ENCODE measurements at places on chromosomes 1 and 21. TPM values are rescaled to one million over a fixed set of nuclear protein-coding genes. Genes with fewer than 3 reads are reported as not detected.

DNA sequence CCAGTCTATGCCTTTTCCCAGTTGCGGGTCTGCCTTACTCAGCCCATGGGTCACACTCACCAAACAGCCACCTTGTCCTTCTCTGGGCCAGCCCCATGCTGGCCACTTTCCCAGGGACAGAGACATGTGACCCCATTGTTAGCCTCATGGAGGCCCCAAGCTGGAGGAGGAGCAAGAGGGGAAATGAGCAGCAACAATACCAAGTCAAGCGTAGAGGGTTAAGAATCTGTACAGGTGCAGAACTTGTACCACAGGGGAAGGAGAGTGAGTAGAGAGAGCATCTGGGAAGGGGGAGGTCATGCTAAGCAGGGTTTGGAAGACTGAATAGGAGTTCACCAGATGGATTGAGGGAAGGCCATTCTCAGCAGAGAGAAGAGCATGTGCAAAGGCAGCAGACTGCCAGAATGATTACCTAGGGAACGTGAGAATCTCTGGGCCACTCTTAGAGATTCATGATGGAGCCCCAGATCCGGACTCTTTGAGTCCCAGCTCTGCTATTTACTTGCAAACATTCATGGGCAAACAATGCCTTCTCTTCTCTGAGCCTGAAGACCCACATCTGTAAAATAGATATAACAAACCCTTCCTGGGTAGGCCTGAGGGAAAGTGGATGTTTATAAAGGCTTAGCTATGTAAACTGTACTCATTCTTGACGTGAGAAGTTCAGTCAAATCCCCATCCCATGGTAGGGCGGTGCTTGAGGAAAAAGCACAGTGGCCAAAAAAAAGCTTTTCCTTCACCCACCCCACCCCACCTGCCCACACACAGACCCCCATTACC, 2.8 kb upstream of the SLC2A1 start:
- no peak for DNase-seq

Gene NMNAT2
- polyA plus RNA-seq, result not detected

Gene SMPDL3B
- polyA plus RNA-seq, result 6.8 TPM

DNA sequence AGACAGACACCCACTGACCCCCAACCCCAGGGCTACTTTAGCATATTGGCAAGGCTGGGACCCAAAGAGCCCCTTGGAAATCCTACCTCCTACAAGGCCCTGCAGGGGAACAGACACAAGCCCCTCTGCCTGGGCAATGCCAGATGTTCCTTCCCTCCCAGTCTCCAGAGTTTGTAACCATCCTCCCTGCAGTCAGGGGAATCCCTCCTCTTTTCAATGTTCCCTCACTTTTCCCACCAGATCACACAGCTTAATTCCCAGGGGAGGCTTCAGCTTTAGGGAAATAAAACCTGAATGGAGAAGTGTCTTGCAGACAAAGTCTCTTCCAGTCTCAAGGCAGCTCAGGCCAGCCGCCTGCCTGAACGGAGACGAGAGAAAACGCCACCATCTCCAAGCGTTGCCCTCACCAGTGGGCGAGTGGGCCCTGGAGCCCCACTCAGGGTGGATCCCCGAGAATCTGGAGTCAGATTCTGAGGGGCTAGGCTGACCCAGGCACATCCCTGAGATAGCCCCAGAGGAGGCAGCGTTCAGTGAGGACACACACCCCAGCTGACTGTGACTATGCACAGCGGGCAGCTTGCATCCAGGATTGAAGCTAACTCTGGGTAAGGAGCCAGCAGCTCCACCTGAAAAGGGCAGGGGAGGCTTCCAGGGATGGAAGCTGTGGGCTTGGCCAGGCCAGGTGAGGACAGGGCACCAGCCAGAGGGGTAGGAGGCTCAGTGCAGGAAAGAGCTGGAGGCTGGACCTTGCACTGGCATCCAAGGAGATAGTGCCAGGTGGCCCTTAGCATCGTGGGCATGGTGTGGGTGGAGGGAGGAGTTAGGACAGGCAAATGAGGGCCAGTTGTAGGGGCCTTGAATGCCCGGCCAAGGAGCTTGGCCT, 44.0 kb upstream of the ZC3H12A start:
- no peak for DNase-seq

GRCh38 chr21:41581592-41582228, 73.8 kb upstream of the TMPRSS2 start:
- DNase-seq, result no peak

Gene CD5L
- polyA plus RNA-seq, result not detected

- DNase-seq, result peak; percentile 84
These were observed 17.9 kb upstream of the ETV3 start for GRCh38 chr1:157156058-157156541.

DNA sequence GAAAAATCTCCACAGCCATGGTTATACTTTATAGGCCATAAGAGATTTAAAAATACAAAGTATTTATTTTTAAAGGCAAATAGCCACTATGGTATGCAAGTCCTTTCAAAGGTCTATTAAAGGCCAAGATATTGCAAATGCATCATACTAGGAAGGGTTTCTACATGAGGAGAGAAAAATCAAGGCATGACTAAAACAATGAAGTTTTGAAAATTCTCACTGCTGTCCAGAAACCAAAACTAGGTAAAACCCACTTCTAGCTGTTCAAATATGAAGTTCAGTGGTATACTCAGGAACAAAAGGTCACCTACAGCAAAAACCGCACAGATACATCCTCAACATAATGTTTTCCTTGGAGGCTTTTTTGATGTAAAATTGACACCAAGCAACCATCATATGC, 75.0 kb downstream of the EPS15 start:
- no peak for DNase-seq

DNA sequence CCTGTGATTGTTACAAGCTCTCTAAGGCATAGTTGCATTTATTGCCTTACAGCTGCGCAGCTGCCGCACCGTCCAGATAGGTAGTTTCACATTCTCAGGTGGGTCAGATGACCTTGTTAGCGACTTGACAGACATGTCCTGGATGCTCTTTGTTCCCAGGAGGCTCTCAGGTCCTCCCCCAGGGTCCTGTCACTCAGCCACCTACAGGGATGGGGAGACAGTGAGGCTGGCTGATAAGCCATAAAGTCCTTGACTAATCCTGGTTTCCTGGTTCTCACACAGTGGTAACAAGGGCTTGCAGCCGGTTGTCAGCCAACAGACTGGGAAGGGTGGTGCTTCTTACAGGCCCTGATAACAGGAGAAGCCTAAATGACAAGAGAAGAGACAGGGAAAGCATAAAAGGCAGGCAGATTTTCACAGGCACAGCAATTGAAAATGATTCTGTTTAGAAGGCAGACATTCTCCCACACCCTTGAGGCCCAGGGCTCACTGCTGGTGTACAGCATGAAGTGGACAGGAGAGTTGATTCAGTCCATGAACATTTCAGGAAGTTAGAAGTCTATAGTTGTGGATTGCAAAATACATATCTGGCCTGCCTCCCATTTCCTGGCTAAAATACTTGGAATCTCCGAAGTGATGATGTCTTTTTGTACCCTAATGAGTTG, 2.9 kb downstream of the ARF1 start:
- peak; percentile 64 for DNase-seq

DNA sequence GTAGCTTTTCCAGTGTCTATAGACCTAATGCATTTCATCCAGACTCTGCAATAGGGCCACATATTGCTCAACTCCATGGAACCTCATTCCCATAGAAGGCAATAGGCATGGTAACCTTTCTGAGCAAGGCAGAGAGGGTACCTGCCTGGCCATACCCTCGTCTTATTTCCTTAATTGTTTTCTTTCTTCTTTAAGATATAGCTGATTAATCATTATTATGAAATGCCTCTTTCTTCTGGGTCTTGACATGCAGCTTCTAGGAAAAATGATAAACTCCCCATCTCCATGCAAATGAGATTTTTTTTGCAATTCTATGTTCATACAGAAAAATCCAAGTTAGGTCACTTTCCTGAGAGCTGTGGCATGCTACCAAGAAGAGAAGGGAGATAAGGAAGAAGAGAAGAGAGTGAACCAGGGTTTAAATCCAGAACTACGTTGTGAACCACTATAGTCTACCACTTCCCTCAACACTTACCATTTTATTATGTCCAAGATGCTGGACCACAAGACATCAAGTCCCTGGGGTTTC, 33.0 kb upstream of the IL20 start:
- DNase-seq, result no peak

GRCh38 chr1:25909040-25909439, 2.8 kb upstream of the STMN1 start:
- peak; percentile 58 for DNase-seq

Data from cardiac muscle cell (in vitro differentiated cells and primary cell).